ENCODE measurements at places on chromosomes 2 and 18.
A peak's percentile ranks its signal among the peaks of the same experiment; 100 is the strongest.

- DNase-seq, result no peak
These were observed 237.3 kb upstream of the THUMPD2 start for GRCh38 chr2:40016151-40016885.

- DNase-seq, result no peak
These were observed 444.4 kb upstream of the CELF4 start for GRCh38 chr18:38010037-38010436.

GRCh38 chr2:152879275-152879674 lies 160.9 kb downstream of the ARL6IP6 start:
- DNase-seq, result no peak

- DNase-seq, result peak; percentile 42
These were observed 29.0 kb upstream of the CFAP36 start for GRCh38 chr2:55490554-55490953.

- no peak for DNase-seq
These were observed 52.5 kb upstream of the STAM2 start for GRCh38 chr2:152227969-152228592.
